Stimulated activated CD4-positive, alpha-beta T cell treated with anti-CD3 and anti-CD28 coated beads, Interleukin-4, amount 100 ng/mL, for 24 hours (primary cell): ENCODE measurements at places on chromosomes 5 and 9.
A peak's percentile ranks its signal among the peaks of the same experiment; 100 is the strongest.

- no peak for DNase-seq
Observed at GRCh38 chr9:33177639-33178038, 10.5 kb upstream of the B4GALT1 start.

- no peak for DNase-seq
Observed at GRCh38 chr9:13688223-13688989, 408.9 kb upstream of the MPDZ start.

GRCh38 chr5:150186137-150186536 lies 3.7 kb upstream of the SLC6A7 start:
- no peak for DNase-seq

- no peak for DNase-seq
Observed at GRCh38 chr5:145846081-145846480, 10.9 kb upstream of the PRELID2 start.

DNA sequence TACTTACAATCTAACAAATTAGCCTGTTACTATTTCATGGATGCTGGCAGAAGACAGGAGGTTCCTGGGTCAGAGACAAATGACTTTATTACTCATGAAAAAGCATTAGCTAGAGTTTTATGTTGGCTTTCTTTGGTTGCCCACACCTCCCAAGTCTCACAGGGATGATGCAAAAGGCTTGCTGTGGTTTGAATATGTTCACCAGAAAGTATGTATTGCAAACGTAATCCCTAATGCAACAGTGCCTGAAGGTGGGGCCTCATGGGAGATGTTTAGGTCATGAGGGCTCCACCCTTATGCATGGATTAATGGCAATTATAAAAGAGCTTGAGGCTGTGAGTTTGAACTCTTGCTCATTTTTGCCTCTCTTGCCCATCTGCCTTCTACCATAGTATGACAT lies 28.5 kb downstream of the DPYSL3 start:
- DNase-seq, result no peak

- no peak for DNase-seq
Observed at GRCh38 chr9:27703216-27703980, 130.1 kb upstream of the C9orf72 start.

- DNase-seq, result no peak
Observed at GRCh38 chr9:21558615-21559401, 76.7 kb upstream of the IFNE start.

- no peak for DNase-seq
Observed at GRCh38 chr9:31556667-31557463, 827.6 kb upstream of the ACO1 start.

DNA sequence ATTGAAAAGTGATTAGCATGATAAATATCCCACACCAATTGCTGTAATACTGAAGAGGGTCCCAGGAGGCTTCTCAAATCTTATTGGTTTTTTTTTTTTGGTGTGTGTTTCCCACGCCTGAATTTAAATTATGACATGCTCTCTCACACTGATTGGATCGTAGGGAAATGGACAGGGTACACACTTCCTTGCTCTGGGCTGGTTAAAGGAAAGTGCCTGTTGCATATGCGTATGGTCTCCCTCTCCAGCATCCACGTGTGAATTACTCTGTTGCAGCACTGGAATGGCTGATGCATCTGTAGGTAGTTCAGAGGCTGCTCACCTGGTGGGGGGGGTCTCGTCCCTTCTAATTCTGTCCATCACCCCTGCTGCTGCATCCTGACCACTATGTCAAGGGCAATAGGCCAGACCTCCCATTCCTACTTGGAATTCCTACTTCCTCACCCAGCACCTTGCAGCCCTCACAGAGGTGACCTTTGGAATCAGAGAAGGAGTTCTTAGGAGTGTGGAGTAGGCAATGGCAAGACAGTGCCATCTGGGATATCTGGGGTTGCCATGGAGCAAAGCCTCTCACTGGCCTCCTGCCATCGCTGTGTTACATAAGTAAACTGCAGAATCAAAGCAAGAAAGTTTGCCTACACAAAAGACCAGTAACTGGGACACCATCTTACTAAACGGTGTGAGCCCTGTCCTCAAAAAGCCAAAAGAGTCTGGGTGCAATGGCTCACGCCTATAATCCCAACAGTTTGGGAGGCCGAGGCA lies 71.4 kb upstream of the FBXW11 start:
- no peak for DNase-seq

DNA sequence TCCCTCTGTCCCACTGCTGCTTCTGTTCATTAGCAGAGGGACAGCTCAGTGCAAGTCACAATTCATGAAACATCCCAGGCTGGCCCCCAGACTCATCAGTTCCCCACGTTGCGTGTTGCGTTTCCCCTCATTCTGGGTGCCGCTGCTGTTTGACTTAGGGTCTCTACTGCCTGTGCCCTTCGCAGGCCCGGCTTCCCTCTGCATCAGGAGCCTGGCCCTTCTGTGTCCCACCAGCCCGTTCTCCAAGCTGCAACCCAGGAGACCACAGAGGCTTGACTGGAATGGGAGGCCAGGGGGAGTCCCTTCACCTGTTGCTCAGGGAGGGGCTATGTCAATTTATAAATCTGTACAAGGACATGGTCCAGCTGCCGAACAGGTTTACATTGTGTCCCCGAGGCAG lies 53.9 kb upstream of the SUSD3 start:
- DNase-seq, result no peak

- DNase-seq, result no peak
Observed at GRCh38 chr9:84366683-84367082, 26.1 kb upstream of the SLC28A3 start.

DNA sequence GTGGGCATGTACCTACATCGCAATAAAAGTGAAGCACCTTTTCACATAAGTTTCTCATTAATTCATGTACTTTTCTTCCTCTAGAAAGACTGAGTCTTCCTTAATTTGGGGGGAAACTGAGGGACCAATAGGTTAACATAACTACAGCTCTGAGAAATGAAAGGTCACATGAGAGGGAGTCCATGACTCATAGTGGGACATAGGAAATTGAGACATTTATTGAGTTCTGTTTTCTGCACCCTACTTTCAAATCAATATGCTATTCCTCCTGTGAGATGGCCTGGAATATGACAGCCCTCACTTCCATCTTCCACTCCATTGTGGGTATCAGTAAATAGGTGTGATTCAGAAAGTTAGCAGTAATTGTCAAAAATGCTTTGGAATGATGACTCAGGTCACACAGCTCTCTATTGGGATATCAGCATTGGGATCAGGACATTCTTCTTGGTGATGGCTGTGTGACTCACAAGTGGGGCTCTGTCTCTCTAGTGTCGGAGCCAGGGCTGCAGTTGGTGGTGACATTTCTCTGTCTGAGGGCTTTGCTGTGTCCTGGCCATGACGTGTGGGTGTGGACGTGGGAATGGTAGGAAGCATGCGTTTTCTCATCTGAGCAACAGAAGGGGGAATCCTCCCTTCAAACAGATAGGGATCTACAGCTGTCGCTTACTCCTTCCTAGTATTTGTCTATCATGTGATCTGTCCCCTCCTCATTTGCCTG lies 125.0 kb downstream of the TRIO start:
- DNase-seq, result no peak

GRCh38 chr5:174221436-174221835 lies 175.9 kb downstream of the NSG2 start:
- DNase-seq, result no peak

GRCh38 chr9:4548811-4549725 lies 58.8 kb downstream of the SLC1A1 start:
- DNase-seq, result no peak

- DNase-seq, result no peak
Observed at GRCh38 chr5:73483676-73484075, 14.6 kb upstream of the BTF3 start.

GRCh38 chr5:98961665-98962344 lies 33.0 kb upstream of the CHD1 start:
- no peak for DNase-seq

DNA sequence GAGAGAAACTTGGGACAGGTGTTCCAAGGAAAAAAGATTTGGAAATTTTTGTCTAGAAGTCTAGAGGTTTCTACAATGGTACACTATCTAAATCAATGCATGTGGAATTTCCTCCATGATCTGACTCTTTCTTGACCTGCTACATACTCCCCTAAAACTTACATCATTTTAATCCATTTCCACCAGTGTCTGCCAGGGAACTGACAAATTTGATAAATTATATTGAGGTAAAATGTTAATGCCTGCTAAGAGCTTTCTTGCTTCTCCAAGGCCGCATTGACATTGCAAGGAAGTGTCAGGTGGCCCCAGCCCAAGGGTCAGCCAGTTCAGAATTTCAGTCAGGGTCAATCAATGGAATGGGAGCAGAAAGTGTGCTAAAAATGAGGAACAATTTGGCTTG lies 163.4 kb upstream of the FBXL17 start:
- no peak for DNase-seq

DNA sequence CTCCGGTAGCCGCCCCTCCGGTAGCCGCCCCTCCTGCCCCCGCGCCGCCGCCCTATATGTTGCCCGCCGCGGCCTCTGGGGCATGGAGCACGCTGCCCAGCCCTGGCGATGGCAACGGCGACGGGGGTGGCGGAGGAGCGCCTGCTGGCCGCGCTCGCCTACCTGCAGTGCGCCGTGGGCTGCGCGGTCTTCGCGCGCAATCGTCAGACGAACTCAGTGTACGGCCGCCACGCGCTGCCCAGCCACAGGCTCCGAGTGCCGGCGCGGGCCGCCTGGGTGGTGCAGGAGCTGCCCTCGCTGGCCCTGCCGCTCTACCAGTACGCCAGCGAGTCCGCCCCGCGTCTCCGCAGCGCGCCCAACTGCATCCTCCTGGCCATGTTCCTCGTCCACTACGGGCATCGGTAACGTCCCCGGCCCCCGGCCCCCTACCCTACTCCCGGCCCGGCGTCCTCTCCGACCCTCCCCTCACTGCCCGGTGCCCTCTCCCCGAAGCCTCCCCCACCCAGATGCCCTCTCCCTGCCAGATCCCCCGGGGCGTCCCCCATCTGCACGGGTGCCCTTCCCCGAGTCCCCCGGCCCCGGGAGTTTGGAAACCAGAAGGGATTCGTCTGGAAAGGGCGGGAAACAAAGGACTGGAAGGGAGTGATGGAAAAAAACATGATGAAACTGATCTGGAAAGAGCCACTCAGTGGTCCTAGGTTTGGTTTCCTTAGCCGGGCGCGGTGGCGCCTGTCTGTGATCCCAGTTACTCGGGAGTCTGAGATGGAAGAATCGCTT lies 417 bp downstream of the SRD5A1 start:
- DNase-seq, result no peak

DNA sequence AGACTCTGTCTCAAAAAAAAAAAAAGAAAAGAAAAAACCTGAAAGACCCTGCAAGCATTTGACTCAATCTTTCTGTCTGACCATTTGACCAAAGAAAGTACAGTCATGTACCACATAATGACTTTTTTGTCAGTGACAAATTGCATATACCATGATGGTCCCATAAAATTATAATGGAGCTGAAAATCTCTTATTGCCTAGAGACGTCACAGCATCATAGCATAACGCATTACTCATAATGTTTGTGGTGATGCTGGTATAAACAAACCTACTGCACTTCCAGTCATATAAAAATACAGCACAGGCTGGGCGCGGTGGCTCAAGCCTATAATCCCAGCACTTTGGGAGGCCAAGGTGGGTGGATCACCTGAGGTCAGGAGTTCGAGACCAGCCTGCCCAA lies 10.5 kb downstream of the ECM2 start:
- DNase-seq, result no peak

GRCh38 chr9:110213413-110214044 lies 5.6 kb upstream of the C9orf152 start:
- DNase-seq, result no peak

GRCh38 chr9:35856882-35857281 lies 13.3 kb downstream of the OR13J1 start:
- DNase-seq, result no peak

- no peak for DNase-seq
Observed at GRCh38 chr5:138873466-138874221, 1.5 kb downstream of the LRRTM2 start.

DNA sequence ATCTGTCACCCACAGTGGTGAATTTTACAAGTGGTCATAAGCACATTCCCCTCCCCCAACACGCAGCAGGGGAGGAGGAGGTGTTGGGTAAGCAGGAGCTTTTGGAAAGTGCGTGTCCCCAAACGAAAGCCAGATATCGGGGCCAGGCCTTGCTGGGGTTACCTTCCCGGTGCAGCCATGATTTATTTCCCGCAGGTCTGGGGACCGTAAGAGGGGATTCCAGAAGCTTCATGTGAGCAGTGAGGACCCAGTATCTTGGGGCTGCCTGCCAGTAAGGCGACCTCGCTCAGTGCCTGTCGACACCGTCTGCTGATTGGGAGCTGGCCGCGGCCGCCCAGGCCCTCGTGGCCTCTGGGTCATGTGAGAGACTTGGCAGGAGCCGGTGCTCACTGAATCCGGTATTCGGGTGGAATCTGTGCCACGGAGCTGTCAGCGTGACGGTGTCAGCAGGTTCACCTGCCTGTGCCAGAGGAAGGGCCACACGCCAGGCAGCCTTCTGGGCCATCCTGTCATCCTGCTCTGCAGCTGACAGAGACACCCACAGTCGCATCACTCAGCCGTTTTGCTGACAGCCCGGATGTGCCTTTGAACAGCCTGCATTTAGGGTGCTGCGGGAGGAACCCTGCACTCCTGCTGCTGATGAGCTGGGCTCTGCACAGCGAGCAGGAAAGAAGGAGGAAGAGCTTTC lies 37.3 kb downstream of the SEC61B start:
- peak; percentile 22 for DNase-seq

DNA sequence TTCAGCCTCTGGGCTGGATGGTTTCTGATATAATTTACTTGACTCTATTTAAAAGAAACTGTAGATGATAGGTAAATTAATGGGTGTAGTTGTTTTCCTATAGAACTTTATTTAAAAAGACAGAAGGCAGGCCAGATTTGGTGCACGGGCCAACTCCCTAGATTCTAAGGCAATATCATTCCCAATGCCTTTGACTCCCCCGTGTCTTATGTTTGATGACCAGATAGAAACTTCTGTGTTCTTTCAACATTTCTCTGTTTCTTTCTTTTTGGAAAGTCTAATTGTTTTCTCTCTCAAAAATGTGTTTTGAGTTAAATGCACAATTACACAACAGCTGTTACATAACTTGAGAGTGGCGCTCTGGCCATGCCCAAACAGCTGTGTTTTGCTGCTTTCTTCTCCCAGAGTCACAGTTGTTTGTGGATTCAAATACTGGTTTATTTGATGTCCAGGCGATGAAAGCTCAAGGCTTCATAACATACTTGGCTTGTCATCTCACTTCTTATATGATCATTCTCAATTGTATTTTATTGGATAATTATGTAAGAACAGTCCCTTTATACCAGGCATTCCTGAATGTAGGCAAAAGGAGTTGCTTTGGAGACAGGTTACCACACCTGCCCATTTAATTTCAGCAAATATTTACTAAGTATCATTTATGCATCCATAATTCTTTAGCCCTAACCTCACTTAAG lies 1.7 kb upstream of the ALDH1A1 start:
- no peak for DNase-seq

DNA sequence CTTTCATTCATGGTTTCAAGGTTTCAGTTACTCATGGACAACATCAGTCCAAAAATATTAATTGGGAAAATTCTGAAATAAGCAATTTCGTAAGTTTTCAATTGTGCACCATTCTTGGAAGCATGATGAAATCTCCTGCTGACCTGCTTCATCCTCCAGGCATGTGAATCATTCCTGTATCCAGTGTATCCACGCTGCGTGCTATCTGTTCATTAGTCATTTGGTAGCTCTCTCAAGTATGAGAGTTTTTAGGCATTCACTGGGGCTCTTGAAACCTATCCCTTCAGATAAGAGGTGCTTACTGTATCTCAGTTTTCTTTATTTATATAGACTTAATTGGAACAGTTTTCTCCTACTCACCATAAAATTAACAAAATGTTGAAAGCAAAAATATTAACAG lies 293.0 kb downstream of the CDH12 start:
- no peak for DNase-seq

GRCh38 chr5:132026516-132027008 lies 15.1 kb upstream of the ACSL6 start:
- peak; percentile 30 for DNase-seq

- no peak for DNase-seq
Observed at GRCh38 chr5:18314192-18314778, 680.0 kb downstream of the TAF11L14 start.
